Naive thymus-derived CD4-positive, alpha-beta T cell (primary cell): ENCODE measurements at places on chromosomes 4 and X. TPM values are rescaled to one million over a fixed set of nuclear protein-coding genes. Genes with fewer than 3 reads are reported as not detected.

REST gene
- total RNA-seq, result 72.8 TPM

- DNase-seq, result no peak
These were observed 350.0 kb downstream of the CAMK2D start for GRCh38 chr4:113411496-113411938.

DNA sequence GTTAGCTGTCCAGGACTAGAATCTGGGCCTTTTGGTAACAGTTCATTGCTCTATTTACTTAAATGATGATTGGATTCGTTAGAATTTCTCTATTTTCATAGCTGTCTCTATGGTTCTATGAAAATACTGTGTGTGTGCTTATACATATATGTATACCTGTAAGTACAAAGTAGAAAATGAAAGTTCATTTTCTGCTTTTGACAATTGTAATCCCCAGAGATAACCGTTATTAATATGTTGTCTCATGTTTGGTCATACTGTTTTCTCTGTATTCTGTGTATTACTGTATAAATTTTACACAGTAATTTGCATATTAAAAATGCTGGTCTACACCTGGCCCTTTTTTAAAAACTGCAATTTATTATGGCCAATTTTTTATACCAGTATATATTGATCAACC, 55.4 kb downstream of the CLCN3 start:
- no peak for DNase-seq

- DNase-seq, result no peak
These were observed 36.2 kb downstream of the ZFP42 start for GRCh38 chr4:188031751-188032150.

DNA sequence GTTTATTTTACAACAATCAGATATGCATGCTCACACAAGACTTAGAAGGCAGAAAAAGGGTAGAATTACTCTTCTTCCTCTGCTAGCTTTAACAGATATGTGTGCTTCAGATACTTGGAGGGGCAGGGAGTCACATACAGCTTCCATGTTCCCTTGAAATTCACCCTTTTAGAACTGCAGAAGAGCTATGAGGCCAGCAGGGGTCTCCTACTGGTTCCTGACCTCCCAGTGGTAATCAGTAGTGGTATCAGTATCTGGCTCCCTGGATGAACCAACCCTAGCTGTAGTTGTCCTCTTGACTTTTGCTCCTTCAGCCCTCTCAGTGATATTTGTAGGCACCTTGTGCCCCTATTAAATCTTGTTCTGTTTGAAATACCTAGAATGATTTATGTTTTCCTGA, 81.5 kb downstream of the RCHY1 start:
- DNase-seq, result no peak

DNA sequence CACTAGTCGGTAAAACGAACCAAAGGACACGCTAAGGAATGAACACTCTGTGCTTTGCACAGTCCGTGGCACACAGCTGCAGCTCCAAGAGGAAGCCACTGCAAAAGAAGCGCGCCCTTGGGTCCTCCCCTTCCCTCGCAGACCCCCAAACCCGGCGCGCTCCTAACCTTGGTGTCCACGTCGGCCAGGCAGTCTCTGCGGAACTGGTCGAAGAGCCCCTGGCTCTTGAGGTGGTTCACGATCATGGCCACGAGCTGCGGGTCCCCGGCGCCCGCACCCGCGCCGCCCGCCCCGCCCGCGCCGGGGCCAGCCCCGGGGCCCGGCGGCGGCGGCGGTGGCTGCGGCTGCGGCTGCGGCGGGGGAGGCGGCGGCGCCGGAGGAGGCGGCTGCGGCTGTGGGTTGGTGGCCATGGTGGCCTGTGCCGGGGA, 333 bp downstream of the BOD1L1 start:
- no peak for DNase-seq

DNA sequence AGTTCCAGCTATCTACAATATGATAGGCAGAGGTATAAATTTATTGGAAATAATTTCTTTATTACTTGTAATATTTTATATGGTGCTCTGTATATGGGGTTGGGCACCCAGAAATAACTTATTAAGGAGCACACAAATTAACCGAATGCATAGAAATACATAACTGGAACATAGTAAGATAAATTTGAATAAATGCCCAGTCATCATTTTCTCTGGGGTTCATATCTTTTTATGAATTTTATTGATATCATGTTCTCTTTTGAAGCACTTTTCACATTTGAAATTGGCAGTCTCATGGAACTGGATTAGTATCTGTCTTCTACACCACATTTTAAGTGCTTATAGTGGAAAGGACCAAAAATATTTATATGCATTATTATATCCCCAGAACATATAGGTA, 122.0 kb downstream of the PCDH7 start:
- DNase-seq, result no peak

PLXNB3 gene
- total RNA-seq, result not detected

VCX3B gene
- total RNA-seq, result not detected

CSN1S1 gene
- total RNA-seq, result not detected

DNA sequence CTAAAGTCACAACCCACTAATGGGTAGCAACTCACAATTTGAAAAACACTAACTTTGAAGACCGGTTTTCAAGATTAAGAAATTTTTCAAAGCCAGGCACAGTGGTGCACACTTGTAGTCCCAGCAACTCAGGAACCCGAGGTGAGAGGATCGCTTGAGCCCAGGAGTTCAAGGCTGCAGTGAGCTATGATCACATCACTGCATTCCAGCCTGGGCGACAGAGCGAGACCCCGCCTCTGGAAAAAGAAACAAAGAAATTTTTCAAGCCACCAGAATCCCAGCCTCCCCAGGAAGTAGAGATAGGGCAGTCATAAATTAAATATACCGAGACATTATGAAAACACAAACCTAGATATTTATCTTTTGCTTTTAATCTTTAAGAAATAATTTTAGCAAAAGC, 13.0 kb downstream of the SMARCA1 start:
- DNase-seq, result no peak

DNA sequence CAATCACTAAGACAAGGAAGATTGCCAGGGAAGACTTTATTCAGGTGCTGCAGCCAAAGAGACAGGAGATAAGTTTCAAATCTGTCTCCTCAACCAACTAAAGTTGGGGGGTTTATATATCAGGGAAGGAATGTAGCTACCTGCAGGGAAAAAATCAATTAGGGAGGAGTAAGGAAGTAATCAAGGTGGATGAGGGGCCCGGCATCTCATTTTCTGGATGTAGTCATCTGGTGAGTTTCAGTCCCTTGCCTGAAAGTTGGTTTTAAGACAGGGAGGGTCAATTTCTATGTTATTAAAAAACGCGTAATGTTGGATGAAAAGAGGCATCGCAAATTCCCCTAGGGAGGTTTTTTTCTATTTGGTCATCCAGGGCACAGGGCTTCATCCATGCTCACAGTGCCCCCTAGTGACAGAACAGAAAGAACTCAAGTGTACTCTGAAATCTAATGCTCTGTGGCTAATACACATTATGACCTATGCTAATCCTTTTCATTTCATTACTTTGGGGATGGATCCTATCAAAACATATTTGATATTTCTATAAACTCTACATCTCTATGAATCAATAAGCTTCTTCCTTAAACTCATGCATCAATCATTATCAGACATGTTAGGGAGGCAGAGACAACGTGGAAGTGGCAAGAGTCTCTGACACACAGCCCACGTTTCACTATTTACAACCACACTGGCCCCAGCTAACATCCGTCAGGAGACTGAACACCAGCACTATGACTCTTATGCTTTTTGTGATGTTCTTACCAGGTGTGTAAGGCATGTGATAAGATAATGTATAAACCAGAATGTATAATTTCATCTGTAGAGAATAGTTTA, 1577.0 kb upstream of the TENM3 start:
- DNase-seq, result no peak

TMPRSS11F gene
- not detected for total RNA-seq

AFF2 gene
- total RNA-seq, result 2.7 and 2.8 TPM in 2 replicates

HSFX4 gene
- not detected for total RNA-seq

DNA sequence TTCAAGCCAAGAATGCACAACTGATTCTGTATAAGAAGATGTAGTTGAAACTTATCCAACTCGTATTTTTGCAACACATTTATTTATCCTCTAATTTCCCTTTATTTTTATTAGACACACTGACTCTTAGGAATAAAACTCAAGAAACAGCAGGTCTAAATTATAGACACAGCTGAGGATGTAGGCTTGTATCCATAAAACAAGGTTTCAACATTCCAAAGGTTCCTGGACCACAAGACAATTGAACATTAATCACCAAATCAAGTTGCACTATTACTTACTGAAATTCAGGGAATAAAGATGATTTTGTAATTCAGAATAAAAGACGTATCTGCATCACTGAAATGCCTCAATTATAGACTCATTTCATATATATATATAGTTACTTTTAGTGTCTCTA, 683.5 kb upstream of the GRIA3 start:
- no peak for DNase-seq

RS1 gene
- not detected in 2 replicates for total RNA-seq

GRCh38 chr4:10006231-10006600, 15.1 kb downstream of the SLC2A9 start:
- DNase-seq, result no peak

DNA sequence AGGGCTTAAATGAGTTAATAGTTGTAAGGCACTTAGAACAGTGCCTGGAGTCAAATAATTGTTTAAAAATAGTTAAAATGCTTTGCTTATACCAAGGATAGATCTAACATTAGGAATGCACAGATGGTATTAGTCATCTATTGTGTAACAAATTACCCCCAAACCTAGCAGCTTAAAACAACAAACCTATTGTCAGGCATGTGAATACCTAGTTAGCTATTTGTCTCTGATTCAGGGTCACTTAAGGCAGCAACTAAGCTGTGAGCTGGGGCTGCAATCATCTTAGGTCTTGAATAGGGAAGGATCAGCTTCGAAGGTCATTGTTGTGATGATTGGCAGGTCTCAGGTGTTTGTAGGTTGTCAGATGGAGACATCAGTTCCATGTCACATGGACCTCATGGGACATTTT, 42.4 kb upstream of the AGA start:
- no peak for DNase-seq

GRCh38 chrX:83260288-83260687, 247.8 kb upstream of the POU3F4 start:
- no peak for DNase-seq

MAGEC2 gene
- not detected for total RNA-seq

DNA sequence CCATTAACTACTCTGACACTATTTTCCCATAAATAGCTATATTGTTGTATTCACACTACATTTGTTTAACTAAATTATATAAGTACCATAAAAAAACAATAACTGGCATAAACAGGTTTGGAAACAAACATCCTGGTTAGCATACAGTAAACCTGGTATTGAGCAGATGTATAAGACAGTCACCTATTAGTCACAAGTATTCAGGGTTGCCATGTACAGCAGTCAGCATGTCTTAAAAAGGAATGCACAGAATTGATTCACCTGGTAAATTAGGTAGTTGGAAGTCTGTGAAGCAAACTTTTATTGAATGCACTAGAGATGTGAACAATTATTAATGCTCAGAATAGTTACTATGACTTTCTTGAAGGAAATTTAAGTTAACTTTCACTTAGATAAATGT, 137.9 kb downstream of the FAM13A start:
- no peak for DNase-seq

DNA sequence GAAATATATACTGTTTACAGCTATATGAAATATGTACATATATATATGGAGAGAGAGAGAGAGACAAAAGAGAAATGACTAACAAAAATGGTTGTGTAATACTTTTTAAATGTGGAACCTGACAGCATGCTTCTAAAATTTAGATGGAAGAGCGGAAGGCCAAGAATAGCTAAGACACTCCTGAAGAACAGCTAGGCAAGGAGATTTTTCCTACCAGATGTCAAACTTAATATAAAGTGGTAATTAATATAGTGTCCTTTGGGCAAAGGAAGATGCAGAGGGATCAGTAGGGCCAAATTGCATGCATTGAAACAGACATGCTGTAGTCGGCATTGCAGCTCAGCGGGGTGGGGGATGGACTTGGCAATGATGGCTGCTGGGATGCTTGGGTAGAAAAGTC, 45.2 kb downstream of the ADD1 start:
- DNase-seq, result no peak

- DNase-seq, result no peak
These were observed 11.2 kb upstream of the GNRHR start for GRCh38 chr4:67765401-67765800.

- no peak for DNase-seq
These were observed 15.6 kb downstream of the IL3RA start for GRCh38 chrX:1351981-1352714.

IGBP1 gene
- 54.0 TPM for total RNA-seq

BLOC1S4 gene
- total RNA-seq, result 25.0 TPM

ATP8A1 gene
- 54.4 TPM for total RNA-seq

VSIG1 gene
- total RNA-seq, result 32.7 TPM

GBA3 gene
- total RNA-seq, result not detected

- no peak for DNase-seq
These were observed 2.0 kb downstream of the ERCC6L start for GRCh38 chrX:72236841-72237240.

RPS6KA3 gene
- 74.5 and 76.9 TPM in 2 replicates for total RNA-seq

GRCh38 chr4:58274553-58274952, 1164.4 kb upstream of the IGFBP7 start:
- DNase-seq, result no peak

GRCh38 chrX:97167333-97167732, 283.6 kb downstream of the RPA4 start:
- no peak for DNase-seq

- no peak for DNase-seq
These were observed at the start of gene TXK for GRCh38 chr4:48134081-48134480. TSS of gene TXK (minus strand) at chr4:48134250. CDS start at chr4:48134170, 80 bp downstream.

- peak; percentile 63 for DNase-seq
These were observed 517 bp downstream of the LEF1 start for GRCh38 chr4:108168160-108168670.

DNA sequence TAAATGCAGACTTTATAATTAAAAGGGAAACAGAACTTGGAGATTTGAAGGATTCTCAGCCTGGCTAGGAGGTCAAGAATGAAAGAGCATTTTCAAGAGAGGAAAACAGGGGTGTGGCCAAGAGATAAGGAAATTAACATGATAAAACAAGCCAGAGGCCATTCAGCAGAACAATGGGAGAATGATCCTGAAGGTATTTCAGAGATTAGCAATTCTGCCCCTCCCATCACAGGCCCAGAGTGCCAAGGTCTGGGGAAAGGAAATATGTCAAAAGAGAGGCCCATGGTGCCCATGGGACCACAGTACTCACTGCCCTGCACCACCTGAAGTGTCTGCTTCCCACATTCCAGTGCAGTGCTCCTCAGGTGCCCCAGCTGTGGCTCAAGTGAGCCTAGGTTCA, 188.5 kb upstream of the STS start:
- no peak for DNase-seq

- DNase-seq, result no peak
These were observed 726.0 kb downstream of the GRID2 start for GRCh38 chr4:93029769-93030168.

GRCh38 chr4:185211641-185212040, 2.2 kb downstream of the SNX25 start:
- no peak for DNase-seq

ANXA3 gene
- not detected for total RNA-seq
